ENCODE measurements at places on chromosomes 11 and 22.

DNA sequence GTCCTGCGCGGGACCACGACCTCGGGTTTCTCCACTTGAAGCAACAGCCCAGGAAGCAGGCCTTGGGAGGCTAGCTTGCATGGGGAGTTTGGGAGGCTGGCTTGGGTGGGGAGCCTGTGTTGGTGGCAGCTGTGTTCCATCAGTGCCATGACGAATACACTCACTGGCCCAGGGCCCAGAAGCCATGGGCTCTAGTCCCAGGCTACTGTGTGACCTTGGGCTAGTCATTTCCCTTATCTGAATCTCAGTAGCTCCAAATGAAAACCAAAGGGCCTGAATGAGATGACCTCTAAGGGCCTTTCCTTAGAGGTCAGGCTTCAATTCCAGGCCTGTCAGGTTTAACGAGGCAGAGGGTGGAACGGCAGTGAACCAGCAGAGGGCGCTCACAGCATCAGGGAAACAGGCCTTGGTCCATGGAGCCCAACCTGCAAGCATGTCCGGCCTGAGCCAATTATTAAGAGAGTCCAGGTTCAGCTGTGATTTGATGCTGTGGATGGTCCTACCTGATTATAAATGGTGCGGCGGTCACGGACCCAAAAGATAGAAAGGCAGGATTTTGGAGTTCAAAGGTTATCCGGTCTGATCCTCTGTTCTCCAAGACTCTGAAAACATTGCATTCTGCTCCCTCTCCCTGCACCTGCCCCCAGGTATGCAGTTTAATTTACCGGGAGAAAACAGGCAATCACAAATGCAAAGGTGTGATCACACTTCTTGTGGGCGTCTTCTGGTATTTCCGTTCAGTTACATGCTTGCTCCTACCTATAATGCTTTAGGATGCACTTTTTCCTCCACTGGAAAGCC, 15.9 kb downstream of the PTPN5 start:
- peak; percentile 43 for DNase-seq

DNA sequence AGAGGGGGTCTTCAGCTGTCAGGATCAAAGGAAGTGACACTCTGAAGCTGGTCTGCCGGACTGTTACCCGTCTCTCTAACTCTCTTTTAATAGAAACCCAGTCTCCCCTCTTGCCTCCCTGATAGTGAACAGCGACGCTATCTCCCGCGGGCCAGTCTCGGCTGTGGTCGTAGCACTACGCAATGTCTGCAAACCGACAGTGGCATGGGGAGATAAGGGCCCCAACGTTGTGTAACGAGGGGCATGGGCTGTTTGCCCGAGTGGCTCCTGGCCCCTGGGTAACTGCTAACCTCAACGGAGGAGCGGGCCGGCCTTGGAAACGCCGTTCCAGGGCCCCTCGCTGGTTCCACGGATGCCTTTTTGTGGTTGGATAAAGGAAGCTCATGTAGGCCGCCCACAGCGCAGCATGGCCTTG, 23.3 kb downstream of the ZBTB16 start:
- DNase-seq = no peak

DNA sequence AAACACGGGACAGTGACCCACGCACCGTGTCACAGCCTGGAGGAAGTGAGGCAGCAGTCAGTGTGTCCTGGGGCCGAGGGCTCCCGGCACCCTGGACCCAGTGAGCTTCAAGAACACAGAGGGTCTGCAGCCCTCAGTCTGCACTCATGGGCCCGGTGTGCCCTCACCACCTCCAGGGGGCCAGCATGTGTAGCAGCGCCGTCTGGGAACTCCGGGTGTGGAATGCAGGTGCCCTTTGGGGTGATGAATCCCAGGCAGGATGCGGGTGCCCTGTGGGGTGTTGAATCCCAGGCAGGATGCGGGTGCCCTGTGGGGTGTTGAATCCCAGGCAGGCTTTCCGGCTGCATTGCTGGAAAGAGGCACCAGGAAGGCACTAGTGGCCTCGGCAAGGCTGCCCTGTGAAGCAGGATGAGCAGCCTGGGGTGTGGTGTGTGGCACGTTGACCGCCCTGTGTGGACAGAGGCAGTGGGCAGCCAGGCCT, 1399.9 kb downstream of the BRD1 start:
- no peak for DNase-seq

DNA sequence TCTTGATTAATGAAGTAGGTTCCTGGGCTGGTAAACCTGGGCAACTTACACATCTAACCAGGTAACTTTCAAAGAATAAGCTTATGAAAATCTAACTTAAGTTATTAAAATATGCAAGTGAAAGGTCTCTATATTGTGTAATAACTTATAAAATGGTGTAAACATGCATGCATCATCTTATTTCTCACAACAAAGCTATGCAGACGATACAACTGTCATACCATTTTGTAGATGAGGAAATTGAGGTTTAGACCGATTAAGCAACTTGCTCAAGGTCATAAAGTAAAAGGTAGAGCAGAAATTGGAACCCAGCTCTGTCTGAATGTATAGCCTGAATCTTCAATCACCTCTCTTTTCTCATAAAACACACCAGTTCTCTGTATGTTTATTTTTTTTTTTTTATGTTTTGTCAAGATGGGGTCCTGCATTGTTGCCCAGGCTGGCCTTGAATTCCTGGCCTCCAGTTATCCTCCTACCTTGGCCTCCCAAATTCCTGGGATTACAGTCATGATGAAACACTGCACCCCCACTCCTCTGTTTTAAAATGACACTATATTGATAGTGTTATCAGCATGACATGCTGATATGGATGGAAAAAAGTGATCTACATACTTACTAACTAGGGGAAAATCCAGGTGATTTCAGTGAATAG, 109.6 kb downstream of the SGSM3 start:
- no peak for DNase-seq
